Renal cortical epithelial cell (primary cell): ENCODE measurements at places on chromosomes 7 and 10. TPM values are rescaled to one million over a fixed set of nuclear protein-coding genes. Genes with fewer than 3 reads are reported as not detected.

DNA sequence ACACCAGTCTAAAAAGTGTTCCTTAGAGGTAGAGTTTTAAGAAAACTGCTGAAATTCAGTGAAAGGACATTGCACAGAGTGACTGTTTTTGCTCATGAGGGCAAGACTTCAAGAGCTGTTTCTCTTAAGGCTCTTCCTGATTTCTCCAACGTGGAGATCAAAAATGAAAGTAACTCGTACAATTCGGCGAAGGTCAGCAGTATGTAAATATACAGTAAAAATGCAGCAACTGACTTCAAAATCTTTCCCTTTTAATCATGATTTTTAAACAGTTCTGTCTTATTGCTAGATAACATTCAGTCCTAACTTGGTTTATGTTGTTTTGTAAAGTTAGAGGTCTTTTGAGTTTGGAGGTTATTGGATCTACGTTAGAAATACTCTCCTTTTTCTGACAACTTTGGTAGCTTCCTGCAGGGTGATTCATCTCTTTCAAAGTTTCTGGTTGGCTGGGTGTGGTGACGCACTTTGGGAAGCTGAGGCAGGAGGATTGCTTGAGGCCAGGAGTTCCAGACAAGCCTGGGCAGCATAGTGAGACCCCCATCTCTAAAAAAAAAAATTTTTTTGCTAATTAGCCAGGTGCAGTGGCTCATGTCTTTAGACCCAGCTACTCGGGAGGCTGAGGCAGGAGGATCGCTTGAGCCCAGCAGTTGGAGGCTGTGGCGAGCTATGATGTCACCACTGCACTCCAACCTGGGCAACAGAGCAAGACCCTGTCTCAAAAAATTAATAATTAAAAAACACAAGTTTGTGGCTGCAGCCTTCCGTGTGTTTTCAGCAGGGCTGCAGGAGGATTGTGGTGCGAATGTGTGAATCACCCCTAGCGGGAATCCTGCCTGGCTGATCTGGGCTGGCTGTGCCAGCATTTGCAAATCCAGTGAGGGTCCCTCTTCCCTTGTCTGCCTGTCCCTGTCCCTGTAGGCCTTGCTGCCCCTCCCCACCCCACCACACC is 29.2 kb upstream of the AP5Z1 start:
- DNase-seq = peak; percentile 83

DNA sequence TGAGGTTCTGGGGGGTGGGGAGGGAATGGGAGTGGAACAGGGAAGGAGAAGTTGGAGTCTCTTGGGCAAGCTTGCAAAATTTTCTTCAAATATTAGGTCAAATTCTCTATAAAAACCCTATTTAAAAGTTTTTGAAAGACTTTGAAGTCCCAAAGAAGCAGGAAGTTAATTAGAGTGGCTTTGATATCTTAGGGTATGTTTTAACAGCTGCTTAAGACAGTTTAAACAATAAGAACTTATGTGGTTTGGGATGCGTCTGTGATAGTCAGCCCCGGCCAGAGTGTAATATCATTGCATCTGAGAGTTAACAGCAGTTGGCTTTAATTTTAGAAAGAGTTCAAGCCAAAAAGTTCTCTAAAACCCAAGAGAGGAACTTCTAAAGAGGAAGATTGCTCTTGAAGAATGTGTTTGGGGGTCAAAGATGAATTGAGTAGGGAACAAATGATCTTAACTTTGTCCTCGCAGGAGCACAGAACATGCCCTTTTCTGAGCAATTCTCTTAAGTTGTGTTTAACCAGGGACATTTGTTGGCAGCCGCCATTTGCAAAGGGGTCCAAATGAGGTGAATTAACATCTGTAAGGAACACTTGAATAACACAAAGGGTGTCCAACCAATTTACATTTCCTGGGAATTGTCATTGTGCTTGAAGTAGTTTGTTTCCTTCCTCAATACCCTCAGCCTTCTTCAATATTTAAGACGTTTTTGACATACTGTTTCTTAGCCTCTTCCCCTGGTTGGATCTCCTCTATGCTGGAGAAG is 182.4 kb downstream of the PTEN start:
- no peak for DNase-seq

GRCh38 chr7:154859747-154860620 is 142.9 kb downstream of the PAXIP1 start:
- no peak for DNase-seq

DNA sequence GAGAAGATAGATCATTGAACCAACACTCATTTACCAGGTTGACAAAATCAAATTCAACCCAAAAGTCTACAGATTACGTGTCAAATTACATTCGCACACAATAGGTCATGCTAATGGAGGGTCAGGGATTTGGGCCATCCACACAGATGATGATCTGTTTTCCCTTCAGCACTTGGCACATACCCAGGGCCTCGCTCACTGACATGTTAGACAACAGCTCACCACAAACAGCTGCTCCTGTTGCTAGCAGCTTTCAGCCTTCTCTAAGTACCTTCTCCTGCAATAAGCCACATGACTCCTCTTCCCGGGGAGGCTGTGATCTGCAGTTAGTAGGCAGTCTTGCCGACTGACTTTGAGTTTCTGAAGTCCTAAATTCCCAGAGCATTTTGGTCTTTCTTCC is 18.4 kb downstream of the NKX2-3 start:
- DNase-seq = no peak

- DNase-seq = no peak
These were observed 12.9 kb upstream of the CDK6 start for GRCh38 chr7:92849322-92849721.

DNA sequence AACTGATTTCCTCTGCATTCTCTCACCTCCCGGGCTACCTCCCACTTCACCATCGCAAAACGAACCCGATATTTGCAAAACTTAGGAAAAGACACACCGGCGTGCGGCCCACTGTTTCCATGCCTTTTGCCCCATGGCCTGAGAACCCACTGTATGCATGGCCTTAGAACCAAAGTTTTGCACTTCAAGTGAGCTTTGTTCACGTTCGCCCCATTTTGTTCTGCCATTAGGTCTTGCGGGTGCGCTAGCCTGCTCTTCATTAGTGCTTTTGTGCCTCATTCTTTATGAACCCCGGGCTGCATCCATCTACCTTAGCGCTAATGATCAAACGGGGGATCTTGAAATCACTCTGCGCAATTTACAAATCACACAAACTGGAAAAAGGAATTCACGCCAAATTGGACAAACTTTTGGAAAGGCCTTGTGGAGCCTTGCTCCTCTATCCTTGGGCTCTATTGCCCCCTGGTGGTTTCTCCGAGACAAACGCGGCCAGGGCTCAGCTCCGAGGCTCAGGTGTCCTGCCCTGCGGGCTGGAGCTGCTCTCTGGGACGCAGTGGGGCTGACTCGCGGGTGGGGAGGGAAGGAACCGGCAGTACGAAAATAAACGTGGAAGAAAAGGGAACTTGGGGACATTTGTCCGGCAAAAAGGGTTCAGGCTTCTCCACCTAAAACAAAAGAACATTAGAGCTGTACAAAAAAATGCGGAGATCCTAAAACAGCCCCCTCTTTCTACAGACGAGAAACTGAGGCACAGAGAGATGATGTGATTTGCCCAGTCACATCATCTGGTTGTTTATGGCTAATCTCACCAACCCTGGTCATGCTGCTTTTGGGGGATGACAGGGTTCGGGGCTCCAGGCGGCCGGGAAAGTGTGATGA is 300.4 kb upstream of the NFE2L3 start:
- peak; percentile 72 for DNase-seq

Gene DOCK4
- total RNA-seq = 24.5 and 50.4 TPM in 2 replicates

Gene TAS2R4
- total RNA-seq = 1.8 TPM in 1 of 2 replicates, not detected in the other

Gene OR9A2
- total RNA-seq = not detected in 2 replicates
